ENCODE measurements at places on chromosomes 7 and 10.

DNA sequence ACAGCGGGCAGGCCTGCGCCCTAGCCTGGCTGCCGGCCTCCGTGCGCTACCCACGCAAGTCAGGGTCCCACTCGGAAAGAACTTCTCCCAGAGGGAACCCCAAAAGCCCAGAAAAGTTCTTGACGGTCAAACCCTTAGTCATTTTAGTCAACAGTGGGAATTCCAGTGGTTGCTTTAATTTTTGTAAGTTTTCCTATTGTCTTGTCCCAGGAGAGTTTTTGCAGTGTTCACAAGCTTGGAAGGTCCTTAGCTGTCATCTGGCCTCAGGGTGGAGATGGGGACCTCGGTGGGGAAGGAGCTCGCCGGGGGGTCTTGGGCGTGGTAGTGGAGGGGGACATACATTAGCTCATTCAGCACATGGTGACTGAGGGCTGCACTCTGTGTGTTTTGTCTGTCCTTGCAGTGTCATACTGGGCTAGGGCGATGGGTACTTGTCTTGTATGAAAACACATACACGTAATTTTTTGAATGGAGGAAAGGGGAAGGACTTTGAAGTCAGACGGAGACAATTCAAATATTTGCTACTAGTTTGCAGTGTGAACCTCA is 736 bp downstream of the MINDY4 start:
- no peak for DNase-seq

- DNase-seq: no peak
Measured at GRCh38 chr10:62577666-62578291, 203.6 kb downstream of the ZNF365 start.

GRCh38 chr10:100779329-100779728 is 33.9 kb downstream of the PAX2 start:
- no peak for DNase-seq

- no peak for DNase-seq
Measured at GRCh38 chr10:35934642-35934995, 292.5 kb upstream of the FZD8 start.

DNA sequence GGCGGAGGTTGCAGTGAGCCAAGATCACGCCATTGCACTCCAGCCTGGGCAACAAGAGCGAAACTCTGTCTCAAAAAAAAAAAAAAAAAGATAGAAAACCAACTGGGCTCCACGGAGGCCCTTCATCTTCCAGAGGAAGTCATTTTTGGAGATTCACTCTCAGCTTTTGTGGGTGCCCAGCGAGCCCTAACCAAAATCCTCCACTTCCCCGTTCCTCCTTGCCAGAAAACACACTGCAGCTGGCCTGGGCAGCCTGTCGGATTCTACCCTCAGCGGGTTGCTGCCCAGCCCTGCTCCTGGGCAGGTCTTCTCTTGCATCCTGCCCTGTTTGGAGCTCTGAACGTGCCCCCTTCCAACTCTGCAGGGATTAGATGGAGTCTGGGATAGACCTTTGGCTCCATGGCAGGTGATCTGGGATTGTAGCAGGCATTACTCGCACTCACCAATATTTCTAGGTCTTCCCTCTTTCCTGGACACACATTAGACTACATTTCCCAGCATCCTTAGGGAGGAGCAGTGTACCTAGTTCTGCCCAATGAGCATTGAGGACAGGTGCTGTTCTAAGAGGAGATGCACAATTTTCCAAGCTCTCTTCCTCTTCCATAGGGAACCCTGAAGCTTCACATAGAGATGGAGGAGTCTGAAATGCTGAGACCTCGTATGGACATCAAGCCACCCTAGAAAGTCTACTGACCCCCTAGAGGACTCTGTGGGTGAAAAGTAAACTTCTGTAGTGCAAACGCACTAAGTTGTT is 4.6 kb downstream of the GRID2IP start:
- no peak for DNase-seq

DNA sequence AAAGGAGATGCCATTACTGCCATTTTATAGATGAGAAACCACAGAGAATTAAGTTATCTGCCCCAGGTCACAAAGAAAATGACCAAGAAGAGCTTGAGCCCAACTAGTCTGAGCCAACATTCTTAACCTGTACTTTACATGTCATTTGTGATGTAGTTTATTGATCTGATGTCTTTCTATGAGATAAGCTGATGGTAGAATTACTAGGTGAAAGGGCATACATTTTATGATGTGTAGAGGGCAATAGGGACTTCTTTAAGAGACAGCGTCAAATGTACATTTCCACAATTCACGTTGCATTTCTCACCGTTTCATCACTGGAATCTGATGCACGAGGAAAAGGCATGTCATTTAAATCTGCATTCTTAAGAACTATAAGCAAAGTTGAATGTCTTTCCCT is 11.3 kb downstream of the ACSL5 start:
- DNase-seq: no peak

- no peak for DNase-seq
Measured at GRCh38 chr10:71797533-71798307, 24.4 kb upstream of the VSIR start.

DNA sequence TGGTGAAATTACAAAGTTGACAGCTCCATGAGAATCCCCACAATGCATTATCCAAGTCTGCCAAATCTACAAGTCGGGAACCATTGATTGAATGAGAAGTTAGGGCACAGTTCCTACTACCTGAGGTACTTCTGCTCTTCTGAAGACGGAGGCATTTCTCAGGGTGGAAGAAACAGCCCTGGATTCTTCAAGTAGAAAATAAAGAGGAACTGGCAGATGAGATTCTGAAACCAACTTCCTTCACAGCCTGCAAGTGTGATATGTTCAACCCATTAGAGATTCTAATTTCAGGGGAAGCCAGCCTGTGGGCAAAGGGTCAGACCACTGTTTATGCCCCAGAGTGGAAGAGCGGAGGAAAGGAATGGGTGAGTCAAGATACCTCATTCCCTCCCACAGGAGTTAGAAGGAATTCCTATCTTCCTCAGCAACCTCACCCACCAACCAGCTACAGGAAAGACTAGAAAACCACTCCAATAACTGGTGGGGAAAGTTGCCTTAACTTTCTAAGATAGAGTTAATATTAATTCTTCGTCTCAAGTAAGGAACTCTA is 50.5 kb upstream of the BMPER start:
- peak; percentile 76 for DNase-seq

GRCh38 chr10:104899779-104900178 is 258.7 kb downstream of the SORCS3 start:
- no peak for DNase-seq

- no peak for DNase-seq
Measured at GRCh38 chr7:139635526-139636302, 112.2 kb downstream of the CLEC2L start.

- DNase-seq: no peak
Measured at GRCh38 chr7:121323515-121324302, 5.1 kb upstream of the WNT16 start.

All from MG63 (cell line).